ENCODE measurements at places on chromosomes 5 and 9.

DNA sequence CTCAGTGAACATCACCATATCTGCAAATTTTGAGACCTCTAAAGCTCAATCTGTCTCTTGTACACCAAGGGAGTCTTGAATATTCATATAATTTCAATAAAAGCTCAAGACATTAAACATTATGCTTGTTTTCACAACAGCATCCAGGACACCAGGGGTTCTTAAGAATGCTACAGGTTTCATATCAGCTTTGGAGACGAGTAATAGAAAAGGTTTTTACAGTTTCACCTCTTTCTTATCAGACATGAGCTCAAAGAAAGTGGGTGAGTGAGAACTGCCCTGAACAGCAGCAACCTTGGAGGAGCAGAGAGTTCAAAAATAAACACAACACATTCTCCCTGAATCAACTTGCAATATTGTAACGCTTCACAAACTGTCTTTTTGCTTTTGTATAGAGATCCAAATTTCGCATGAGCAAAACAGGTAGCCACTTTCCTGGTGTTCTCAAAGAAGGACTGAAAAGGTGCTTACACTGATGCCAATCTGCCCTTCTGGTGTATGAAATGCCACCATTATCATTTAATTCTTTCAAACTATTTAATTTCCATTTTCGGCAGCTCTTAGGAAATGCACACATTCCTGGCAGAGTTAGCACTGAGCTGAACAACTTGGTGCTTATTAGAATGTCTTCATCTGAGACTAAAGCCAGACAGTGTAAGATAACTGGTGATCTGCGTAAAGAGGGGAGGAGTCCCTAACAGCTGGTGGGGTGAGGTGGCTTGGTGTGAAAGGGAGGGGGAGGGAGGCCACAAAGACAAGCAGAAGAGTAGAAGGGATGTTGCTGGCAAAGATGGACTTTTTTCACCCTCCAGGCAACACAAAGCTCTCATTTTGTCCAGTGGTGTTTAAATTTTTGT lies 535.3 kb downstream of the PDE4D start:
- DNase-seq: peak; percentile 21

DNA sequence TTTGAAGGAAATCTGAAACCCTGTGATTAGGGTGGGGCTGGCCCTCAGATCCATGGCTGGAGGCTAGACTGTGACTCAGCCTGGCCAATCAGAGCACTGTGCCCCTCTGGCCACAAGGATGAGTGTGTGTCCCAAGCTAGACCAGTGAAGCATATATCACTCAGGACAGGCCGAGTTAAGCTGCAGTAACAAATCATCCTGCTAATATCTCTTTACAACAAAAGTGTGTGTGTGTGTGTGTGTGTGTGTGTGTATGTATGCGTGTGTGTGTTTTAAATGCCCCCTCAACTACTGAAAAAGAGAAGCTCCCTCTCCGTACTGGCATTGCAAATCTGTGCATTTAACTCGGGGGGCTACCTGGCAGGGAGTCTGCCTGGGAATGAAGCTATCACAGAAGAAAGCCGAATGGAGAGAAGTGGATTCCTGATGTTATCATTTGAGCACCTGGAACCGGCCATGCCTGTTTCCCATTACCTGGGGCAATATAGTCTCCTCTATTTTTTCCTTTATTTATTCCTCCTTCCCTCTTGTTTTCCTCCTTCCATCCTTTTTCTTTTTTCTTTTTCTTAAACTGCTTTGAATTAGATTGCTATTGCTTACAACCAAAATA lies 25.6 kb downstream of the STC2 start:
- DNase-seq: peak; percentile 79

DNA sequence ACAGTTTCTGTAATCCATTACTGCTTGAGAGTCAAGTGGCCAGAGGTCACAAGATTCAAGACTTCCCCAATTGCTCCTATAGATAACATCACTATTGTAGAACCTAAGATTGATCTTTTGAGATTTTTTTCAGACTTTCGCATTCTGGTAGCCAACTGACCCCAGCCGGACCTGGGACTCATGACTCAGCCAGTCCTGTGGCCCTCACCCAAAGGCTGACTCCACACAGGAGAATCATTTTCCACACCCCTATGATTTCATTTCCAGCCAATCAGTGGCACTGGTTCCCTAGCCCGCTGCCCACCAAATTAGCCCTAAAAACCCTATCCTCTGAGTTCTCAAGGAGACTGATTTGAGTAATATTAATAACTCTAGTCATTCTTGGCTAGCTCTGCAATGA lies 36.2 kb downstream of the TARS1 start:
- no peak for DNase-seq

DNA sequence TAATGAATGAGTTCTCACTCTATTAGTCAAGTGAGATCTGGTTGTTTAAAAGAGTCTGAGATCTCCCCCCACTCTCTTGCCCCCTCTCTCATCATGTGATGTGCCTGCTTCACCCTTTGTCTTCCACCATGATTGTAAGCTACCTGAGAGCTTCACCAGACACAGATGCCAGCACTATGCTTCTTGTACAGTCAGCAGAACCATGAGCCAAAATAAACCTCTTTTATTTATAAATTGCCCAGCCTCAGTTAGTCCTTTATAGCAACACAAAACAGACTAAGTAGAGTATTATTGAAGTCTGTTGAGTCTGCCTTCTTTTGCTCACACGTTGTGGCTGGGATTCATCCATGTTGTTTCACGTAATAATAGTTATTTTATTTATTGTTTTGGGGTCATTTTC lies 14.3 kb downstream of the CYSTM1 start:
- no peak for DNase-seq

GRCh38 chr9:118609355-118610044 lies 759.7 kb downstream of the BRINP1 start:
- peak; percentile 66 for DNase-seq

GRCh38 chr5:147918101-147918685 lies 11.9 kb upstream of the C5orf46 start:
- DNase-seq: no peak

- peak; percentile 26 for DNase-seq
Observed at GRCh38 chr9:100170556-100170955, 71.5 kb downstream of the INVS start.

GRCh38 chr9:75467142-75467541 lies 378.8 kb downstream of the OSTF1 start:
- no peak for DNase-seq

DNA sequence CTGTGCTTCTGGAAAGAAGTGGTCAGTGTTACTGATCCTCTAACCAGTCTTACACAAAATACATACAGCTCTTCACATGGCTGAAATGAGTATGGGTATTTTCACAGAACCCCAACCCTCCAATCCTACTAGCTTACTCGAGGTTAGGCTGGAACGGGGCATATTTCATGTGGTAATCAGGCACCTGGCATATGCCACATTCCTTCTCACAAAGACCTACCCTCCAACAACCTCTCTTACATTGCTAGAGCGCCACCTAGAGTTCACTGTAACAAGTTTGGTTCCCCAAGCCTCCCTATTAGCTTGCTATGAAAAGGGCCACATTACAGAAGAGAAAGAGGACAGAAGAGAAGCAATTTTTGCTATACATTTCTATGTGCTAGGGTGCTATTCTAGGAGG lies 597.3 kb downstream of the PRELID2 start:
- peak; percentile 26 for DNase-seq

- DNase-seq: peak; percentile 95
Observed at GRCh38 chr5:157464519-157465171, 4.6 kb downstream of the NIPAL4 start.

GRCh38 chr5:21680196-21680595 lies 1172.9 kb downstream of the CDH12 start:
- DNase-seq: peak; percentile 94

GRCh38 chr5:139207297-139208000 lies 9.3 kb upstream of the SIL1 start:
- no peak for DNase-seq

- no peak for DNase-seq
Observed at GRCh38 chr5:55681301-55681700, 30.8 kb downstream of the SLC38A9 start.

- no peak for DNase-seq
Observed at GRCh38 chr5:176528301-176528700, 8.9 kb downstream of the RNF44 start.

GRCh38 chr5:56025151-56025885 lies 30.6 kb upstream of the IL6ST start:
- no peak for DNase-seq

DNA sequence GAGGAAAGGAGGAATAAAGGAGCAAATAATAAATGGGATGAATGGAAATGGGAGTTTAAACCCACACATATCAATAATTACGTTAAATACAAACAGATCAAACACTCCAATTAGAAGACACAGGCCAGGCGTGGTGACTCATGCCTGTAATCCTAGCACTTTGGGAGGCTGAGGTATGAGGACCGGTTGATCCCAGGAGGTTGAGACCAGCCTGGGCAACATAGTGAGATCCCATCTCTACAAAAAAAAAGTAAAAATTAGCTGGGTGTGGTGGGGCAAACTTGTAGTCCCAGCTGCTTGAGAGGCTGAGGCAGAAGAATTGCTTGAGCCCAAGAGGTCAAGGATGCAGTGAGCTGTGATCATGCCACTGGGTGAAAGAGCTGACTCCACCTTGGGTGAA lies 3.7 kb downstream of the BAAT start:
- DNase-seq: no peak

DNA sequence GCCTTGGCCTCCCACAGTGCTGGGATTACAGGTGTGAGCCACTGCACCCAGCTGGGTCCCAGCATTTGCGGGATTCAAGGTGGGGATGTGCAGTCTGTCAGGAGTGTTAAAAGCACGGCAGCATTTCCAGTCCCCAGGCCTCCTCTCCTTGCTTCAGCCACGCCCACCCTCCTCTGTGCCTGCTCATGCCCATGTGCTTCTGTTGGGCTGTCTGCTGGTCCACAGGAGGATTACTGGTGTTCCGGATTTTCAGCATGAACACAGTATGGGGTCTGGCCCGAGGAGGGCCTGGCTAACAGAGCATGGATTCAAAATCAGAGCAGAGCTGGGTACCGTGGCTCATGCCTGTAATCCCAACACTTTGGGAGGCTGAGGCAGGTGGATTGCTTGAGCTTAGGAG lies 5.5 kb downstream of the ARRDC1 start:
- DNase-seq: no peak

DNA sequence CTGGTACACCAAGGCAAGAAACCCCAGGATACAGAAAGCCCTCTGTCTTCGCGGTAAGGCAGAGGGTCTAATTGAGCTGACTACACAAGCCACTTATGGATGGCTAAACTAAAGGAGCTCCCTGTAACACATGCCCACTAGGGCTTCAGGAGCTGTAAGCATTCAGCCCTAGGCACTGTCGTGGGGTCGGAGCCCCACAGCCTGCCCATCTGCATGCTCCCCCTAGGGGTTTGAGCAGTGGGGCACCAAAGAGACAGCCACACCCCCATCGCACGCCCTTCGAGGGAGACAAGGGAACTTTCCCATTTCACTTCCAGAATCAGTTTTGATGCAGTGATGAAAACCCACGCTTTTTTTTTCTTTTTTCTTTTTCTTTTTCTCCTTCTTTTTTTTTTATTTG lies 11.0 kb upstream of the MTMR12 start:
- DNase-seq: no peak

DNA sequence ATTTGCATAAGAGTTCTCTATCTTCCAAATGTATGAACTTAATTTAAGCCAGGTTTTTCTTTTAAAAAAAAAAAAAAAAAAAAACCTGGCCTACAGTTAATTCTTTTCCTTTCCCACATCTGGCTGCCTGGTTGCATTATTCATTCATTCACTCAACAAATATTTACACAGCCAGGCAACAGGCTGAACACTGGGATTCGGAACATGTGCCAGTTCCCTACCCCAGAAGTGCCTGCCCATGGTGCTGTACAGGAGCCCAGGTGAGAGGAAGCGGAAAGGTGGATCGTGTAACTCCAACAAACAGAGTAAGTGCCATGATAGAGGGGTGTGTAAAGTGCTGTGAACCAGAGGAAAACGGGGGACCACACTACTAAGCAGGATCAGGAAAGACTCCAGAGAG lies 93.6 kb downstream of the CDK5RAP2 start:
- DNase-seq: no peak

GRCh38 chr5:174527916-174528540 lies 196.4 kb upstream of the MSX2 start:
- no peak for DNase-seq

DNA sequence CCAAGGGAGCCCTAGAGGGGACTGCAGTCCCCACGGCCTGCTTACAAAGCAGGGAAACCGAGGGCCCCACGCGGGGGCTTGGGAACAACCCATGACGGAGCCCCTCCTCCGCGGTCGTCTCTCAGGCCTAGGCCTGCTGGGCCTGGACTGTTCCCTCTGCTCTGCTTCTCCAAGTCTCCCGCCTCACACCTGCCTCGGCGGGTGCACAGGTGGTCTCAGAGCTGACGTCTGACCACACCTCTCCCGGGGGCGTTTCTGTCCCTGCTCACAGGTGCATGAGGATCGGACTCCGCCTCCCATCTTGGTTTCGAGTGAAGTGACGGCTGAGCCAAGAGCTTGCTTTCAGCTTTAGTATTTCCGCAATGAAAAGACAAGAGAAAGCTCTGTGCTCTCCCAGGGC lies 72.1 kb downstream of the MRPL36 start:
- DNase-seq: no peak

DNA sequence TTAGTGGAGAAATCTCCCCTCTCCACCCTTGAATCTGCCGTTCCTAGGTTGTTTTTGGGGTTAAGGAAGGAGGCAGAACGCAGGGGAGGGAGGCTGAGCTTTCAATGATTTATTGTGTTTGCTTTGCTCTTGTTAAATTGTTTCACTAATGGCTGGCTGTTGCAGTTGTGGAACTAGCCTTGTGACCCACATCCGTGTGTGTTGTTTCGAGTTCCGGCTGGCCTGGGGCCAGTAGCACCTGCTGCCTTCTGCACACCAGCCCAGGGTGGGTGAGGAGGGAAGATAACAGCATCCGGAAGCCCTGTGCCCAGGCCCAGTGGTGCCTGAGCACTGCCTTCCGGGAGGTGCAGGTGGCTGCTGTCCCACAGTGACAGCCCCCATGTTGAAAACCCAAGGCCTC lies 3.6 kb downstream of the ERGIC1 start:
- DNase-seq: no peak

- no peak for DNase-seq
Observed at GRCh38 chr5:152218694-152219093, 186.4 kb downstream of the NMUR2 start.

DNA sequence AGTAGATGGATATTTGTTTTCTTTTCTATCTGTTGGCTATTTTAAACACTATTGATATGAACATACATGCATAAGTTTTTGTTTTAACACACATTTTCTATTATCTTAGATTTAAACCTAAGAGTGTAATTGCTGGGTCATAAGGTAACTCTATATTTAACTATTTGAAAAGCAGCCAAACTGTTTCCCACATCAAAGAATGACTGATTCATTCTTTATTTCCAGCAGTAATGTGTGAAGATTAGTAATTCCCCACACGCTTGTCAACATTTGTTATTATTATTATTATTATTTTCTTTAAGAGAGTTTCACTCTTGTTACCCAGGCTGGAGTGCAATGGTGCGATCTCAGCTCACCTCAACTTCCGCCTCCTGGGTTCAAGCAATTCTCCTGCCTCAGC lies 1495.8 kb downstream of the EFNA5 start:
- no peak for DNase-seq

GRCh38 chr5:148924817-148925216 lies 98.4 kb downstream of the ADRB2 start:
- no peak for DNase-seq

All from fibroblast of skin of right biceps (primary cell).